ENCODE measurements at places on chromosomes 16 and 17. TPM values are rescaled to one million over a fixed set of nuclear protein-coding genes. Genes with fewer than 3 reads are reported as not detected.

MYH11 gene
- 1.8 TPM for total RNA-seq

RETREG3 gene
- 49.4 TPM for total RNA-seq

CHCT1 gene
- not detected for total RNA-seq

SMIM36 gene
- not detected for total RNA-seq

SOX8 gene
- total RNA-seq = not detected

ADGRG3 gene
- 1.6 TPM for total RNA-seq

CA7 gene
- not detected for total RNA-seq

IL21R gene
- 0.73 TPM for total RNA-seq

GCGR gene
- 49.9 TPM for total RNA-seq

NETO2 gene
- total RNA-seq = 0.29 TPM

KRT27 gene
- not detected for total RNA-seq

AIPL1 gene
- not detected for total RNA-seq

ABCA5 gene
- 34.5 TPM for total RNA-seq

DNAJA2 gene
- 27.4 TPM for total RNA-seq

CACNG1 gene
- total RNA-seq = not detected

KRTAP4-6 gene
- not detected for total RNA-seq

PIRT gene
- total RNA-seq = not detected

CCL17 gene
- total RNA-seq = not detected

KRTAP3-2 gene
- not detected for total RNA-seq

FOXJ1 gene
- total RNA-seq = not detected

SERPINF2 gene
- 1,391 TPM for total RNA-seq

GAS2L2 gene
- total RNA-seq = not detected

GLIS2 gene
- 1.9 TPM for total RNA-seq

KRTAP2-3 gene
- not detected for total RNA-seq

ABCC12 gene
- total RNA-seq = not detected

LRRC75A gene
- total RNA-seq = 0.20 TPM

RNF135 gene
- total RNA-seq = 5.2 TPM

OTOP3 gene
- not detected for total RNA-seq

NTN3 gene
- total RNA-seq = 0.39 TPM

SPN gene
- total RNA-seq = 0.60 TPM

CLEC18B gene
- total RNA-seq = not detected

ABCA8 gene
- total RNA-seq = 22.7 TPM

OR4D1 gene
- total RNA-seq = not detected

CD7 gene
- 0.31 TPM for total RNA-seq

OGFOD3 gene
- 16.5 TPM for total RNA-seq

PRDM7 gene
- total RNA-seq = not detected

SLC2A4 gene
- total RNA-seq = 1.9 TPM

SPNS2 gene
- 8.0 TPM for total RNA-seq

QRICH2 gene
- 2.0 TPM for total RNA-seq

SLC52A1 gene
- total RNA-seq = not detected

ANKFN1 gene
- total RNA-seq = 0.11 TPM

SDK2 gene
- 0.17 TPM for total RNA-seq

FA2H gene
- total RNA-seq = not detected

PRKCB gene
- total RNA-seq = 8.1 TPM

TNS4 gene
- not detected for total RNA-seq

UNC13D gene
- 3.4 TPM for total RNA-seq

RPAIN gene
- 13.4 TPM for total RNA-seq

RCVRN gene
- not detected for total RNA-seq

LITAFD gene
- not detected for total RNA-seq

KCTD19 gene
- not detected for total RNA-seq

ENPP7 gene
- 39.8 TPM for total RNA-seq

TMEM98 gene
- total RNA-seq = 29.8 TPM

PLA2G10 gene
- not detected for total RNA-seq

NHLRC4 gene
- total RNA-seq = 0.31 TPM

AGRP gene
- not detected for total RNA-seq

ABCC6 gene
- 111 TPM for total RNA-seq

PRSS21 gene
- total RNA-seq = not detected

Measured in right lobe of liver (tissue), 6 donors.